ENCODE measurements at places on chromosomes 1 and 21. TPM values are rescaled to one million over a fixed set of nuclear protein-coding genes. Genes with fewer than 3 reads are reported as not detected.
A peak's percentile ranks its signal among the peaks of the same experiment; 100 is the strongest.

Gene LAD1
- polyA plus RNA-seq = 82.4 TPM

GRCh38 chr1:201568859-201569294 lies 29.9 kb downstream of the NAV1 start:
- H3K36me3 ChIP-seq = no peaks in the 10 kb centered on the region
- DNase-seq = no peak
- H3K27ac ChIP-seq = no peak overlapping the region
- H3K4me3 ChIP-seq = no peak overlapping the region

Gene RASAL2
- polyA plus RNA-seq = 27.2 TPM

Gene TRIM63
- not detected for polyA plus RNA-seq

GRCh38 chr1:153538315-153538821 lies 2.4 kb downstream of the S100A5 start:
- no peaks in the 10 kb centered on the region for H3K27me3 ChIP-seq
- no peak overlapping the region for H3K4me3 ChIP-seq
- H3K27ac ChIP-seq = peak overlapping the region; percentile 55
- no peak for DNase-seq
- H3K36me3 ChIP-seq = peaks cover 2% of the 10 kb centered on the region

- no peak overlapping the region for H3K4me3 ChIP-seq
- H3K36me3 ChIP-seq = no peaks in the 10 kb centered on the region
- no peak for DNase-seq
- H3K27me3 ChIP-seq = no peaks in the 10 kb centered on the region
- no peak overlapping the region for H3K27ac ChIP-seq
- H3K4me1 ChIP-seq = peaks cover 26% of the 10 kb centered on the region
Observed at GRCh38 chr1:161958425-161958824, 65.2 kb downstream of the OLFML2B start.

- H3K36me3 ChIP-seq = no peaks in the 10 kb centered on the region
- no peak overlapping the region for H3K4me3 ChIP-seq
- H3K4me1 ChIP-seq = no peaks in the 10 kb centered on the region
- H3K27ac ChIP-seq = no peak overlapping the region
Observed at GRCh38 chr1:77406661-77407060, 124.8 kb downstream of the AK5 start.

DNA sequence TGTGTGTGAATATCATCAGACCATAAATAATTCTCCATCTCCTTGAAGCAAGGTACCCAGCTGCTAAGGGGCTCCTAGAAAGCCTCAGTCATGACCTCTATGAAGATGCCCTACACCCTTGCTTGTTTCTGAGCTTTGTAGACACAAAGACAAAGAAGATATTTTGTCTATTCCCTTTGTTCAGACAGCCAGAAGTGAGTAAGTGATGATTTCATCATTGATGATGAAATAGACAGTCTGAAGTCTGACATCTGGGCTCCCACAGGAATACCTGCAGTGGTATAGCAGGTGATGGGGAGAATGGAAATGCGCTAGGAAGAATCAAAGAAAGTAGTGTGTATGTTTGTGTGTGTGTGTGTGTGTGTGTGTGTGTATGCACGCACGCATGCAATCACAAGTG lies 82.2 kb upstream of the DPT start:
- no peak overlapping the region for H3K4me3 ChIP-seq
- H3K36me3 ChIP-seq = no peaks in the 10 kb centered on the region
- no peak for DNase-seq
- peaks cover 3% of the 10 kb centered on the region for H3K4me1 ChIP-seq

Gene C8B
- polyA plus RNA-seq = 0.04 TPM

Gene FCRLB
- polyA plus RNA-seq = 0.52 TPM

Gene SPRR1A
- polyA plus RNA-seq = 35.0 TPM

Gene IFNLR1
- polyA plus RNA-seq = 2.8 TPM

Gene LIPI
- polyA plus RNA-seq = not detected

GRCh38 chr1:59020151-59020997 lies 236.5 kb upstream of the JUN start:
- peak overlapping the region; percentile 68 for H3K4me3 ChIP-seq
- H3K27ac ChIP-seq = peak overlapping the region; percentile 47
- DNase-seq = no peak
- H3K36me3 ChIP-seq = no peaks in the 10 kb centered on the region
- H3K27me3 ChIP-seq = no peaks in the 10 kb centered on the region
- peaks cover 54% of the 10 kb centered on the region for H3K4me1 ChIP-seq

DNA sequence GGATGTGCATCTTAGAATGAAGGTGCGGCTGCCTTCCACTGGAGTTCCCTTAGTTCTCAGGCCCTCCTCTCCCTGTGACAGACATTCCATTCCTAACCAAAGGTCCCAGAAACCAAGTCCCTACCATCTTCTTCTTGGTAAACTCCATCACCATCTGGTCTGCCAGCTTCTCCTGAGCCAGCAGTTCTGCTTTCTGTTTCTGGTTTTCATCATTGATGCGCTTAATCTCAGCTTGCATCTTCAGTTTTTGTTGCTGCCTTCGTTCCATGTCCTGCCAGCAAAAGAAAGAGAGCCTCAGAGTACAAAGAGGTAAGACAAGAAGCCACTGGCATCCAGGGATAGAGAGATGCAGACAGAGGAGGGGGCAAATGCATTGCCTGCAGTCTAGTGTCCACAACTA lies 18.0 kb upstream of the VSIG8 start:
- DNase-seq = no peak
- peaks cover 39% of the 10 kb centered on the region for H3K4me1 ChIP-seq
- peak overlapping the region; percentile 48 for H3K27ac ChIP-seq
- H3K4me3 ChIP-seq = no peak overlapping the region
- H3K36me3 ChIP-seq = no peaks in the 10 kb centered on the region

GRCh38 chr1:238767321-238767720 lies 619.0 kb upstream of the CHRM3 start:
- no peaks in the 10 kb centered on the region for H3K36me3 ChIP-seq
- H3K27me3 ChIP-seq = no peaks in the 10 kb centered on the region
- H3K27ac ChIP-seq = no peak overlapping the region
- no peak for DNase-seq
- H3K4me1 ChIP-seq = no peaks in the 10 kb centered on the region

- no peaks in the 10 kb centered on the region for H3K4me1 ChIP-seq
- H3K27me3 ChIP-seq = no peaks in the 10 kb centered on the region
- H3K4me3 ChIP-seq = no peak overlapping the region
Observed at GRCh38 chr1:54350360-54350759, 55.8 kb downstream of the SSBP3 start.

Gene DNALI1
- polyA plus RNA-seq = 0.06 TPM

DNA sequence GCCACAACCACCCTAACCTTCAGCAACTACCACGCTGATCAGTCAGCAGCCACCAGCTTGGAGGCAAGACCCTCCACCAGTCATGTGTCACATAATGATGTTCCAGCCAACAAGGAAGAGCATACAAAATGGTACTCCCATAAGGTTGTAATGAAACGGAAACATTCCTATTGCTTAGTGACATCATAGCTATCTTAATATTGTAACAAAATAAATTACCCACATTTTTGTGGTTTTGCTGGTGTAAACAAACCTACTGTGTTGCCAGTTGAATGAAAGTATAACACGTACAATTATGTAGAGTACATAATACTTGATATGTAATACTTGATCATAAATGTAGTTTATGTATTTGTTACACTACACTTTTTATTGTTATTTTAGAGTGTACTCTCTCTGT lies 1363.2 kb upstream of the ADGRL4 start:
- H3K36me3 ChIP-seq = no peaks in the 10 kb centered on the region
- no peaks in the 10 kb centered on the region for H3K27me3 ChIP-seq
- no peak overlapping the region for H3K4me3 ChIP-seq
- no peak for DNase-seq

DNA sequence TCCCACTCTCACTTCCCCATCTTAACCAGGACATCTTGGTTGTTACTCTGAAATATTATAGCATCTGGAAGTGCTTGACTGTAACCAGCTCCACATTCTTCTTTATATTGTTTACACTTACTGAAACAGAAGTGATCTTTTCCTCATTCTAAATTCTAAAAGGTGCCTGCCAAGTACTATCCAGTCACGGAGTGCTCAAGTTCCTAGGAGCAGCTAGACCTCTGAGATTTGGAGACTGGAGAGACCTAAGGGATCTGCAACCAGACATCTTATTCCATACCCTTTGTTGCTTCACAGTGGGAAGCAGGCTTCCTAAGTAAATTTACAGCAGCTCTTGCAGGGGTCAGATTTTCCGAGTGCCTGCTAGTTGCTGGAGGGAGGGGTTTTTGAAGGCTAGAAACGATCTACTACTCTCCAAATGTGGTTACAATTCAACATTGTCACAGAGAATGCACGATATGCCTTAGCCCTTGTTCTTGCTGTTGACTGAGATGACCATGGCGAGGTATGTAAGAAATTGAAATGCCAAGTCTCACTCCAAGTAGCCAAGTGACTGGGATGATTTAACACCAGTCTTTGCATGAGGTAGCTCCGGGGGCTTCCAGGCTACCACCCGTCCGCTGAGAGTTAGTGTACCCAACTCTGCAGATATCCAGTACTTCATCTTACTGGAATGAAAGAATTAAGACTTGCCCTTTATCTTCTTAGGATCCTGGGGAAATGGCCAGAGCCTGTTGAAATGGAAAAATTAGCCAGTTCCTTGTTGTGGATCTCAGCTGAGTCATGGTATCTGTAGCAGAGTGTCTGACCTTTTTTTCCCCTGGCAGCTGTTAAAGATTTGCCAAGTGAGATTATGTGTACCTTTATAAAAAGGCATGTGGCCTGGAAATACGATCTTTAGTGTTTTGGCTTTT lies 150.8 kb downstream of the MAST2 start:
- no peak overlapping the region for H3K27ac ChIP-seq
- no peak for DNase-seq
- no peak overlapping the region for H3K4me3 ChIP-seq
- no peaks in the 10 kb centered on the region for H3K36me3 ChIP-seq
- H3K4me1 ChIP-seq = peaks cover 20% of the 10 kb centered on the region
- no peaks in the 10 kb centered on the region for H3K27me3 ChIP-seq

- H3K36me3 ChIP-seq = no peaks in the 10 kb centered on the region
- no peak overlapping the region for H3K4me3 ChIP-seq
- no peaks in the 10 kb centered on the region for H3K27me3 ChIP-seq
Observed at GRCh38 chr1:237672748-237673147, 218.0 kb downstream of the ZP4 start.

- H3K27me3 ChIP-seq = no peaks in the 10 kb centered on the region
- no peaks in the 10 kb centered on the region for H3K4me1 ChIP-seq
- no peaks in the 10 kb centered on the region for H3K36me3 ChIP-seq
Observed at GRCh38 chr1:10353693-10354092, 45.2 kb upstream of the PGD start.

Gene ZNF593OS
- polyA plus RNA-seq = 0.15 TPM

DNA sequence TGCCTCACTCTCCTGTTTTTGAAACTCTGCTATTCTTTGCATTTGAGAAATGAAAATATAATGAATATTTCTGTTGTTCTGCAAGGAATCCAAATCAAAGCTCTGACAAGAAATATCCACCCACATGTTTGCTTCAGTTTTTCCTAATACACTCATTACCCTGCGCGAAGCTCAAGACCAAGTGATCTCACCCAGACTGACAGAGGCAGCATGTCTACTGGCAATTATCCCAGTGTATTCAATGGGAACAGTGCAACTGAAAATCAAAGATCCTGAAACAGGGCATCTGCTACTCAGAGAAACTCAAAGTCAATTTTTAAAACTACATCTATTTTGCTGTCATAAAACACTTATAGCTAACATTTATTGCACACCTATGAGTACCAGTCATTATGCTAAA lies 321.0 kb upstream of the LRRC7 start:
- no peak for DNase-seq
- H3K4me3 ChIP-seq = no peak overlapping the region
- no peaks in the 10 kb centered on the region for H3K4me1 ChIP-seq
- no peak overlapping the region for H3K27ac ChIP-seq

DNA sequence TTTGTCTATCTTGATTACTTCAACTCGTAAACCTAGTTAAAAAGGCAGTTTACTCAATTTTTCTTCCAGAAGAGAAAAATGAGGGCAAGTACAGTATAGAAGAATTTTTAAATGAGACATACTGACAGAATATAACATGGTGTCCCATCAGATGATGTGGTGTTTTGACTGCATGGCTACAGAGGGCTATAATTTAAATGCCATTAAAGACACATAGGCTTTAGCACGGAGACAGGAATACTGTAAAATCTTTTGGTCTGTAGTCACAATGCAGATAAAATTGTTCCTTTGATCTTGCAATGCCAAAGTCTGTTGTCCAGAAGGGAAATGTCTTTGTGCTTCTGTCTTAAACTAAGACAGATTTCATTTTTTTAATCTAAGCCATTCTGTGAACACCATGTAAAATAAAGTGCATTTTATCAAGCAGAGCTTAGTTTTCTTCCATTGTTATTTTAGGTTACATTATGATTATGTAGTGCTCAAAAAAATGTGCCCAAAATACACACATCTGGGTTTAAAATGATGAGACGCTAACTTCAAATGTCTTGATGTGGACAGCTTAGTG lies 249.6 kb downstream of the PTPRC start:
- no peak overlapping the region for H3K27ac ChIP-seq
- H3K4me1 ChIP-seq = no peaks in the 10 kb centered on the region
- no peaks in the 10 kb centered on the region for H3K36me3 ChIP-seq
- no peaks in the 10 kb centered on the region for H3K27me3 ChIP-seq

DNA sequence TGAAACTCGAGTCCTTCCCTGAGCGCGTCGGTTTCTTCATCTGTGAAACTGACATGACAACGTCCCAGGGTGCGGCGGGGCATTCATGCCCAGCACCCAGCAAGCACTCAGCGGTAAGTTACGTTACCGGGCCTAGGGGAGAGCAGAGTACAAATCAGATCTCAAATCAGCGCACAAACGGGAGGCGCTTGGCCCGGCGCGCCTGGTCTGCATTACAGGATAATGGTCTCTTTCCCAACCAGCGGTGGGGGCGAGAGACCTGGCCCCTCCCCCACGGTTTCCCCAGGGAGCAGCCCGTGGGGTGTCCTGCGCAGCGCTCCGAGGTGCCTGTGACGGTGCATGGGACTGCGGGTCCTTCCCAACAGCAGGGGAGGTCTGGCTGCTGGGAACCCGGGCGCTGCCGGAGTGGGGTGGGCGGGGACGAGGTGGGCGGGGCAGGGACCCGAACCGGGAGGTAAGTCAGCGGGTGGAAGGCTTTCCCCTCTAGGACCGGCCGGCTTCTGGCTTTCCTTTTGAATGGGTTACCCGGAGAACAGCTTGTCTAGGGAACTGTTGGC lies 1.0 kb downstream of the TMEM51 start:
- H3K36me3 ChIP-seq = peaks cover 10% of the 10 kb centered on the region
- no peaks in the 10 kb centered on the region for H3K27me3 ChIP-seq
- peaks cover 31% of the 10 kb centered on the region for H3K4me1 ChIP-seq
- DNase-seq = no peak

All from keratinocyte (primary cell).